MV-4-11 (cell line): ENCODE measurements at places on chromosomes 12 and 14.

DNA sequence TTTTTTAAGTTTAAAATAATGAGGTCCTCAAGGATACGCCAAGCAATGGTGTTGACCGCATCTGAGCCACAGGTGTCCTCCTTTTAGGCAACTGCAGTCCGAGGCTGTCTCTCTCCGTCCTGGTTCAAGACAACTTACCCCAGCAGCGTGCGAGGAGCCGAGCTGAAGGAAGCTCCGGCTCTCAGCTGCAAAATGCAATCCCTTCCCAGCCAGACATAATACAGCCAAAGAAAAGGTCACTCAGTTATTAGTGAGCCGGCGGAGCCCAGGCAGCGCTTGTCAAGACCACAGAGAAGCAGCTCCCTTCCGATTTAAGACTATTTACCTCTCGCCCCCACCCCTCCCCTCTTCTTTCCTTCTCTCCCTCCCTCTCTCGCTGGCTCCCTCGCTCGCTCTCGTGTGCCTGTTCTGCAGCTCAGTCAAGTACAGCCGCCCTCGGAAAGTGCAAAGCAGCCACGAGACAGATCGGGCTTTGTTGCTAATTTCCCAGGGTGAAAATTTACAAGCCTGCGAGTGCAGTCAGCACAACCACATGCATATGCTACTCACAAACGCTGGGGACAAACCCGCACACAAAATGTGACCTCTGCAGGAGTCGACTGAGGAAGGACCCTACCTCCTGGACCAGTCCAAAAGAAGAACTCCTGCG is 363 bp upstream of the LMO3 start:
- DNase-seq: no peak

DNA sequence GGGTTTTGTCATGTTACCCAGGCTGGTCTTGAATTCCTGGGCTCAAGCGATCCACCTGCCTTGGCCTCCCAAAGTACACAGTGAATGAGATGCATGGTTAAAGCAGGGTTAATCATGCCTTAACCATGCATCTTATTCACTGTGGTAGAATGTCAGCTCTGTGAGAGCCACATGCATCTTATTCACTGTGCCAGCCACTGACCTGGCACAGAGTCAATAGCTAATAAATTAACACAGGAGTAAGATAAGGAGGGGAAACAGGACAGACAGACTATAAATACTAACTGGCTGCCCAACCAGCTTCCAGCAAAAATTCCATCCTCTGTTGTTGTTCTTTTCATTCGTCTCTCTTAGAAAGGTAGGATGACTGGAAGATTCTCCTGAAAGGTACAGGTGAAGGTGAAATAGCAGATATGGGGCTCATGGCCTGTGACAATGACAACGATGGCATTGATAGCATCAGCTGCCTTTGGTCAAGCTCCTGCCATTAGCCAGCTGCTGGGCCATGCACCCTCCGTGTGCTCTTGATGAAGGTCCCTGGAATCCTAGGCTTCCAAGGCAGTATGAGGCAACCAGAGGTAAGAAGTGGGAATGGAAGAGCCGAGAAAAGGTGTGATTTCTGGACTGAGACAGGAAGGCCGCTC is 76.6 kb downstream of the ZNF664 start:
- no peak for DNase-seq

GRCh38 chr14:67856827-67857226 is 37.2 kb downstream of the RAD51B start:
- DNase-seq: no peak

GRCh38 chr12:20528208-20528607 is 159.9 kb downstream of the PDE3A start:
- no peak for DNase-seq

GRCh38 chr14:106812788-106813476 is 1286.5 kb downstream of the TMEM121 start:
- DNase-seq: no peak
